ENCODE measurements at places on chromosomes 5 and 9.
A peak's percentile ranks its signal among the peaks of the same experiment; 100 is the strongest.

- no peak for DNase-seq
Observed at GRCh38 chr9:127175319-127175715, 52.9 kb upstream of the ANGPTL2 start.

DNA sequence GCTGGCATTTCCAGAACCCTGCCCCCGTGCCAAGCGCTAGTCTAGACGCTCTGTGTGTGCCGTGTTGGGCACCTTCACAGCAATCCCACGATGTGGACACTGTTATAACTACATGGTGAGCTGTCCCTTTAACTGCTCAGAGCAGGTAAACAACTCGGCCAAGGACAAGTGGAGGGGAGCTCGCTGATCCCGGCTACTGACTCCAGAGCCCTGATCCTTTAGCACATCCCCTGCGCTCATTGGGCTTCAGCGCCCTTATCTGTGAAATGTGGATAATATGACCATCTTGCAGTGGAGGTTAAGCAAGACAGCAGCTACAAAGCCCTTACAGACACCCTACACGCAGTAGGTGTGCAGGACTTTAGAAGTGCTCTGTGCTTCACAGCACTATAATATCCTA lies 16.5 kb downstream of the ORM2 start:
- DNase-seq: no peak

- DNase-seq: no peak
Observed at GRCh38 chr5:95778713-95779436, 43.7 kb downstream of the GLRX start.

DNA sequence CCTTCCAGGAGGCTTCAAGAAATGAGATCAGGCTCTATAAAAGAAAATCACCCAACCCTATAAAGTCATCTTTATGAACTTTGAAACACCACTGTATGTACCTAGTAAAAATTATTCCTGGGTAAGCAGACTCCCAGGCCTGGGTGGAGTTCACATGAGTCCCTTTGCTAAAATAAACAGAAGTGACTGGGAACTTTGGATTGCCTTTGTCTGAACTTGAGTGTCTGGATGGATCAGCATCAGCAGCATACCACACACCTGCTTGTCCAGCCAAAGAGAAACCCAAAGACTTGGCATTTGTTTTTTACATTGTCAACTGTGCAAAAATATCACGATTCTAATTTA lies 79.6 kb upstream of the CDKN2B start:
- DNase-seq: no peak

- DNase-seq: no peak
Observed at GRCh38 chr5:154274828-154275185, 84.3 kb downstream of the GALNT10 start.

DNA sequence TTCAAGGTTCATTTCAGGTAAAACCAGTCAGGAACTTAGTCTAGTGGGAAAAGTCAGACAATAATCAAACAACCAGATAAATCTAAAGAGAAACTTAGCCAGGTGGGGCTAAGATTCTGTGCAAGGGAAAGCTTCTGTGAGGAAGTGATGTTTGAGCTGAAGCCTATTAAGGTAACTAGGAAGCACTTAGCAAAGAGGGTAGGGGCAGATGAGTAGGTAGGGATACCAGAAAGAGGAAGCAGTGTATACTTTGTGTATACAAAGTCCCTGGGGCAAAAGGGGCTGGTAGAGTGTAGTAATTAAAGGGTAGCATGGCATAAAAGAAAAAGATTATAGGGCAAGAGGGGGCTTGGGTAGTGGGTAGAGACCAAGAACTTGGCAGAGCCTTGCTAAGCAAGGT lies 3.6 kb upstream of the SPATA24 start:
- DNase-seq: no peak

DNA sequence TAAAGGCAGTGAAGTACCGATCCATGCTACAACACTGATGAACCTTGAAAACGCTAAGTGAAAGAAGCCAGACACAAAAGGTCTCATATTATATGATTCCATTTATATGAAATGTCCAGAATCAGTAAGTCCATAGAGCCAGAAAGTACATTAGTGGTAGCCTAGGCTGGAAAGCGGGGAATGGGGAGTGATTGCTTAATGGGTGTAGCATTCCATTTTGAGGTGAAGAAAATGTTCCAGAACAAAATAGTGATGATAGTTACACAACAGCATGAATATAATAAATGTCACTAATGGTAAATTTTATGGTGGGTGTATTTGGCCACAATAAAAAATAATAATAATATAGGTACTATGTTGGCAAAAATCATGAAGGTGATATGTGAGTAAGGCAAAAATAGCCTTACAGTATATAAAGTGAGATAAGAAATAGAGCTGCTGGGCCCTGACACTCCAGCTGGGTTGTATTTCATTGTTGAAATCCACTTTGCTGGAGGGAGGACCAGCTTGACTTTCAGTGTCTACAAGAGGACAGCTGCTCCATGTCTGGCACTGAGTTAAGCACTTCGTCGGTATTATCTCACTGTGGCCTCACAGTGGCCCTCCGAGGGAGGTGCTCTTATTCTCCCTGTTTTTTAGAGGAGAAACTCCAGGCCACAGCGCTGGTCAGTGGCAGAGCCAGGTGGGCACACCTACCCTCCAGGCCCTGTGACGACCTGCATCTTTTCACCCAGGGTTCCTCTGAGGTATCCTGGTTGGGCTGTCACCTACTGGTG lies 22.4 kb upstream of the ANGPTL2 start:
- peak; percentile 60 for DNase-seq

GRCh38 chr5:58401701-58402100 lies 58.2 kb downstream of the PLK2 start:
- DNase-seq: no peak

- no peak for DNase-seq
Observed at GRCh38 chr5:2256691-2257280, 374.1 kb upstream of the IRX4 start.

- DNase-seq: no peak
Observed at GRCh38 chr9:347667-348292, 133.1 kb downstream of the DOCK8 start.

- DNase-seq: no peak
Observed at GRCh38 chr5:105817914-105818313, 1852.8 kb downstream of the EFNA5 start.

- DNase-seq: no peak
Observed at GRCh38 chr5:157547941-157548512, 27.5 kb downstream of the ADAM19 start.

GRCh38 chr5:98397081-98397480 lies 376.4 kb upstream of the RGMB start:
- DNase-seq: no peak

DNA sequence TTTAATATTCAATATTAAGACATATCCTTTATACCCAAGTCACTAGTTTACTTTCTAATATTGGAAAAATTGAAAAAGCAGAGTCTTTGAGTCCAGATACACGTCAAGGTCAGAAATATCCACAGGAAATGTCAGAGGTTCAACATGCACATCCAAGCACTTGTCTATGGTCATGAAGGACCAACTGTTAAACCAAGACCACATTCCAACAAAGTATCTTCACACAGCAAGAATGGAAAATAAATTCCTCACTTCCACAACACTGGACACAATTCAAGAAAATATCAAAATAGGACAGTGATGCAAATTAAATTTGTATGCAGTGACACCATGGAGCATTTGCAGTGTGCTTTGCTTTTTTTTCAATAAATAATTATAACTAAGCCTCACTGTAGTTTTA lies 142.5 kb downstream of the GABRB2 start:
- no peak for DNase-seq

GRCh38 chr9:133360400-133361393 lies 4.3 kb downstream of the SURF2 start:
- no peak for DNase-seq

DNA sequence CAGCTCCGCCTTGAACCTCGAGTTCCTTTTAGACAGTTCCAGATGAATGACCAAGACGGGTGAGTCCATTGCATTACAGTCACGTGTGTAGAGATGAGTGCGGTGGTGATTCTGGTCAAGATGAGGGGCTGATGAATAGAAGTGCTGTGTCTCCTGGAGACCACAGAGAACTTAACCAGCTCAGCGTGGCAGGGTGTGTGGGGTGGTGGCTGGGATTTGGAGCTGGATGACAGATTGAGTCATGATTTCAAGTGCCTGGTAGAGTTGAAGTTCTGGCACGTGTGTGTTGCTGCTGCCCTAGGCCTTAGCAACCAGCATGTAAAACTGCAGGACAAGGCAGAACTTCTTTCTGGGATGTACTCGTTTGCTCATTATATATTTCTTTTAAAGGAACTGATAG lies 53.3 kb downstream of the PRRC2B start:
- DNase-seq: no peak

- DNase-seq: no peak
Observed at GRCh38 chr5:31471916-31472315, 60.0 kb downstream of the DROSHA start.

GRCh38 chr5:6581559-6582426 lies 51.1 kb downstream of the NSUN2 start:
- no peak for DNase-seq

DNA sequence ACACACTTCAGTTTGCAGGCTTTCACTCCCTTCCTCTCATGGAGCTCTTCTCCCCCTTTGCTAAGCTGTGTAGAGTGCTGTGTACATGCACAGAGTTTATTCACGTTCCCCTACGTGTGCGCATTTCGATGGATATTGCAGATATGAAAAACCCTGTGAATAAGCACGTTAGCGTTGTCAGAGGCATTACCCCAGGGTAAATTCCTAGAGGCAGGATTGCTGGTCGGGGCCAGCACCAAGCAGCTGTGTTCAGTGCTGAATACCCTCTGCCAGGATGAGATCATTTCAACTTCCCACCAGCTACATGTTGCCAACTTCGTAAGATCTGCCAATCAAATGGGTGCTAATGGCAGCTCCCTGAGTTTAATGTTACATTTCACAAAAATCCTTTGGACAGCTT lies 172.3 kb upstream of the PPP1R26 start:
- DNase-seq: no peak

DNA sequence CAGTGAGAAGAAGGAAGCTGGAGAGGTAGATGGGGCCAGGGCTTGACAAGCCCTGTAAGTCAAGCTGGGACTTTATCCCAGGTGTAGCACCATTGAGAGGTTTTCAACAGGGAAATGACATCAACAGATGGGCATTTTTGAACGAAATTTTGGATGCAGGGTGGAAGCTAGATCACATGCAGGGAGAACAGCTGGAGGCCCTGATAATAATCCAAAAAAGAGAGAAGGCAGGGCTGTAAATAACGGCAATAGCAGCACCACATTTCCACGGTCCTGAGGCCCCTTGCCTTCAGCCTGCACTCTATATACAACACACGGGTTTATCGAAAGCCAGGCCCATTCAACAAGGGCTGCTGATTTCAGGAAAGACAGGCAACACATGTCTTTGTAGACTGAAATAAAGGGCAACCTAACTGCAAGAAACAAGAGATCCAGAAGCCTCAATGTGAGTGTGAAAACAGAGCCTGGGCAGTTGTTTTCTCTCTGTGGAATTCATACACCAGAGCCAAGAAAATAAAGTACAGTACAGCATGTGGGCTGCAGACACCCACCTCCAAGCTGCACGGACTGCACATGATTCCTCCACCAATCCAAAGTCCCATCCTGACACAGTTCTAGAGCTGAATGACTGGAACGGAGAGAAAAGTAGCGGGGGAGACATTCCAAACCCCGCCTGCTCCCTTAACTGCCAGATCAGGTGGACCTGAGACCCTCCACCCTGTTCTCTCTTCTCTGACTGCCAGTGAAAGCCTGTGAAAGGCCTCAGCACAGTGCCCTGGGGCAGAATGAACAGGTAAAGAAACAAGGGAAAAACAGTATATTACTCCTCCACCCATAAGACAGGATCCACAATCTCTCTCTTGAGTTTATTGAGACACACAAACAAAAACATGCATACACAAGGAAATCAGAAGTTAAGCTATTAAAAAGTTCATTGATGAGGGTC lies 36.3 kb downstream of the KLHL3 start:
- no peak for DNase-seq

DNA sequence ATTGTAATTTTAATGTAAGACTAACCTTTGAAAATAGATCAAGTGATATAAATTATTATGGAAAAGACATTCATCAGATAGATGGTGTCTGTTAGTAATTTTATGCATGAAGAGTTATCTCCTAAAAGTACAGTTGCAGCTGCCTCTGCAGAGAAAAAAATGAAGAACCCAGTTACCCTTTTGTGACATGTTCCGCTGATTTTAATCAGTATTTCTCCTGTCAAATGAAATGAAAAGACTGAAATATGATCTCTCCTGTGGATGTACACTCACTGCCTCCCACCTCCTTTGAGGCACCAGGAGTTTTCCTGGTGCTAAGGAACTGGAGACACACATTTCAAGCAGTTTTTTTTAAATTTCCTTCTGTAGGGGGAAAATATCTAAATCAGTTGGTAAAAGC lies 277.4 kb downstream of the KIF4B start:
- no peak for DNase-seq

DNA sequence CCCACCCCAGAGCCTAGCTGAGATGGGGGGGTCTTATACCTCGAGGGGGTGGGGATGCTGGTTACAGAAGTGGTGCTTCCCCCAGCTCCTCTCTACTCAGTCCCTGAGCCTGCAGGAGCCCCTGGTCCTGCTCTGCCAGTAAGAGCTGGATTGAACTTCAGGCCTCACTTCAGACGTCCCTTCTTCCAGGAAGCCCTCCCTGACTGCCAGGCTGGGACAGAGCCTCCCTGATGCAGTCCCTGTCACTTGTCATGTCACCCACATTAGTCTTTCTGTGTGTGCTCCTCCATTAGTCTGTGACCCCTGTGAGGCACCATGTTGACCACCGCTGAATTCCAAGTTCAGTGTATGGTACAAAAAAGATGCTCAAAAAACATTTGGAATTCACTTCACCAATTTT lies 78.7 kb upstream of the ASS1 start:
- DNase-seq: no peak

- peak; percentile 67 for DNase-seq
Observed at GRCh38 chr9:38687389-38687842, 32.5 kb downstream of the FAM240B start.

- DNase-seq: no peak
Observed at GRCh38 chr9:22574740-22575139, 128.1 kb downstream of the DMRTA1 start.

DNA sequence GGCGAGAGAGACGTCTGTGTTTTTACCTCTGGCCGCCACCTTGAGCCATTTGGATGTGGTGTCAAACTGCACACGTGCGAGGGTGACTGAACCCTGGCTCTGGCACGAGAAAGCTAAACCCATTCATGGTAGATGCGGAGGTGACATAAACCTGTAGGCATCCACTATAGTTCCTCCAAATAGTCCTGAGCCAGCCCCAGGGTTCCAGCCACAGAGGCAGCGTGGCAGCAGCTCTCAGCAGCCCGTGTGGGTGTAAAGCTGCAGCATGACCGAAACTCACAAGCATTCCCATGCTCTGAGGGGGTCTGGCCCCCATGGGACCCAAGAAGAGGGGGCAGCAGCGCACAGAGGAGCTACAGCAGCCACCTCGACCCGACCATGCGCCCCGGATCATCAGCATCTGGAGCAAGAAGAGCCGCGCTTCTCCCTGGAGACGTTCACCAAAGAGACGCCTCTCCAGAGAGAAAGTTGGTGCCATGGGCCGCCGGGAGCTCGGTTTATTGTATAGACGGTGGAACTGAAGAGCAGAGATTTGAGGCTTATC lies 303.8 kb upstream of the IRX4 start:
- no peak for DNase-seq

Data from left ventricle myocardium superior (tissue), 1 donor.